ENCODE measurements at places on chromosomes 7 and 10. TPM values are rescaled to one million over a fixed set of nuclear protein-coding genes. Genes with fewer than 3 reads are reported as not detected.

Gene BUB3
- 265 TPM for total RNA-seq

Gene SLC39A12
- not detected for total RNA-seq

DNA sequence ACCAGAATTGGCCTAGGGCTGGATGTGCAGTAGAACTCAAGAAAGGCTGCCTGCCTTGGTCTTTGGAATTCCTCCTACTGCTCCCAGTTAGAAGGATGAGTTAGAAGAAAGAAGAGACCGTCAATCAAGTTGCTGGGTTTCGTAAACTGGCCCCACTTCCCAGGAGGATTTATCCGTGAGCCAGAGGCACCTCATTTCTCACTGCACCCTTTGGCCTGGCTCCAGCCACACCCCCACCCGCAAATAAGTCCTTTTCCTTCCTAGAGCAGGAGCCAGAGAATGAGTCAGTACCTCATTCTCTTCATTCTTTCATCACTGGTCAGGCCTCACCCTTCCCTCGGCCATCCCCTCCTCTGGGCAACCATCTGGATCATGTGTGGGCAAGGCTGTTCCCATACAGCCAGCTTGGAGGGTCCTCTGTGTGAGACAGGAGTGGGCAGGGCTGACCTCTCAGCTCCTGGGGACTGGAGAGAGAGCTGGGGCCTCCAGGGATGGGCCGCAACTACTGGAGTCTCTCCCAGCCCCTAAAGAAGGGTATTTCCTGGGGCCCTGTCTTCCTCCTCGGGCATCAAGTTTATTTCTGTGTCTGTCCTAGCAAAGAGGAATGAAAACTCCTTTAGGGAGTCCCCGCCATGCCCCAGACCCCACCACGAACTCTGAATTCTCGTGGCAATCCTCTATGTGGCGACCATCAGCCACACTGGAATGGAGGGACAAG is 87.2 kb upstream of the DUSP5 start:
- no peak for DNase-seq

GRCh38 chr10:70892631-70893030 is 4.3 kb upstream of the PCBD1 start:
- no peak for DNase-seq

DNA sequence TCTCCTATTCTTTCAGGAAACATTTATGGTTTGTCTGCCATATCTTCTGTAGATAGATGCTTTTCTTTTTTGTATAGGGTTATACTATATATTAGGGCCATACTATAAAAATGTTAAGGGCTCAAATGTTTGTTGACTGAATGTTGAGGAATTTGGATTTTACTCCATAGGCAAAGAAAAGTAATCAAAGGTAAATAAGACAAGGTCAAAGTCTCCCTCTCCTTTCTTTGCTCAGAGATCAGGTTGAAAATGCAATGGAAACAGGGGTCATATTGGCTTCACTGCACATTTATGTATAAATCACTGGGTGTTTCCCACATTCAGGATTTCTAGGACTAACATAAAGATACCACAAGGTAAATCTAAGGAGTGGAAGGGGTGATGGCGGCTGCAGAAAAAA is 291.4 kb upstream of the FZD8 start:
- no peak for DNase-seq

DNA sequence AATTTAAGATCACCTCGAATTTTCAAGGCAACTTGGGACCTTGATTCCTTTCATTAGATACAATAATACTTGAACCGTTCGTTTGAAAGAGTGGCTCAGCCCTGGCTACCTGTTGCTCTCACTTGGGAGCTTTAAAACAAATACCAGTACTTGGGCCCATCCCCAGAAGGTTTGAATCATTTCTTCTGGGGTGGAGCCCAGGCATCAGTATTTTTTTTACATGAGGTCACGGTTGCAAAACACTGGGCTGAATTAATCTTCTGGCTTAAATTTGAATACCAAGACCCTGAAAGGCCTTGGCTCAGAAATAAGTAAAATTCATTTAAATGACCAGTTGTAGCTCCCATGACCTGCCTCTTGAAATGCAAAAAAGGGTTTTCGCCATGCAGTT is 214.9 kb downstream of the CREB5 start:
- DNase-seq, result no peak

GRCh38 chr7:3979611-3980299 is 678.7 kb downstream of the SDK1 start:
- no peak for DNase-seq

- peak; percentile 49 for DNase-seq
These were observed 19.9 kb upstream of the HSPB1 start for GRCh38 chr7:76282344-76283253.

GRCh38 chr7:87027900-87028299 is 31.6 kb downstream of the ELAPOR2 start:
- DNase-seq, result no peak

GRCh38 chr7:151806952-151807775 is 69.8 kb downstream of the PRKAG2 start:
- no peak for DNase-seq

- DNase-seq, result no peak
These were observed 37.1 kb downstream of the FAM53B start for GRCh38 chr10:124707144-124707467.

- no peak for DNase-seq
These were observed 80.2 kb downstream of the RNF216 start for GRCh38 chr7:5701085-5701914.

DNA sequence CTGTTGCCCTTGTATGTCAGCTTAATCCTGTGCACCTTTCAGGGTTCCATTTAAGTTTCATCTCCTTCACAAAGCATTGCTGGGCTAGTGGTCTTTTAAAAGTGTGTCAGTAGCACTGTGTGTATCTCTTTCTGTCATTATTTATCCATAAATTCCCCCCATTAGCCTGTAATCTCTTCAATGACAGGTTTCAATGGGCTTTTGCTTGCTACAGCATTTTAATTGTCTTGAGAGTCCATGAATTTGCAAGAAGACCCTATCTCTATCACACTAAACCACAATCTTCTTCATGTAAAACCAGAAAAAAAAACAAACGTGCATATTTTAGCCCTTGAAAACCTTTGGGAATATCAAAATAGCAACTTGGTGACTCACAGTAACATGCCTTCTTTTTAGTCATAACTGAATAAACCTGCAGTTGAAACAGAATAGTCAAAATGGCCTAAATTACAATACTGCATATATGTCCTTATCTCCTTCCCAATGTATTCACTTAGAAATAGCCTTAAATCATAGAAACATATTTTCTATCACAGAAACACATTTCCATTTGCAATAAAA is 118.6 kb downstream of the PON1 start:
- no peak for DNase-seq

GRCh38 chr10:111600772-111601171 is 523.9 kb downstream of the ADRA2A start:
- DNase-seq, result no peak

DNA sequence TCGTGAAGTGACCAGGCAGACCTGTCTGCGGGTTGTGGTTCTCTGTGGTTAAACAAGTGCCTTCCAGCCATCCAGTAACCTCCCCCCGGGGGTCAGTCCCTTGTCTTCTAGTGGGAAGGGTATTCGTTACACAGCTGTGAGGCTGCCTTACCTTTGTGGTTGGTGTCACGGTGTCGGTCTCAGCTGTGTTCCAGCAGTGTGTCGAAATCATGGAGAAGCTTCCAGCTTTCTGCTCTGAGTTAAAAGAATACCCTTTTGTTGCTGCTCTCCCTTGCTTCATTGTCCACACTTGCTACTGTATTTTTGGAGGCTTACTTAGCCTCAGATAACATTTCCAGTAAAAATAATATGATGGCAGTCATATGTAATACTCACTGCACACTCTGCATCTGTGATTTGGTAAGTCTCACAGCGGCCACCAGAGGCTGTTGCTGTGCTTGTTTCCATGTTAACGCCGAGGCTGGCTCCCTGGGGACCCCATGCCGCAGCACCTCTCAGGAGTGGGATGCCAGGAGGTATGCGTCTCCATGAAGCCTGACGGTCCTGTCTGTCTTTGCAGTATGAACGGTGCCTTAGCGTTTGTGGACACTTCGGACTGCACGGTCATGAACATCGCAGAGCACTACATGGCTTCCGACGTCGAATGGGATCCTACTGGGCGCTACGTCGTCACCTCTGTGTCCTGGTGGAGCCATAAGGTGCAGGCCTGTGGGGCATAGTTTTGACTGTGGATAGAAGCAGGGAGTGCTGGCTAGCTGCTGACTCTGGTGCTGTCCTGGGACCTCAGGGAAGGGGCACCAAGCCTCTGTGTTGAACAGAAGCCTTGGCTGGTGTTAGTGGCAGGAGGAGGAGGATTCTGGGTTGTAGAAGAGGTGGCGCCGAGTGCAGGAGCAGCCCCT is 20.5 kb downstream of the EIF3B start:
- DNase-seq, result no peak

DNA sequence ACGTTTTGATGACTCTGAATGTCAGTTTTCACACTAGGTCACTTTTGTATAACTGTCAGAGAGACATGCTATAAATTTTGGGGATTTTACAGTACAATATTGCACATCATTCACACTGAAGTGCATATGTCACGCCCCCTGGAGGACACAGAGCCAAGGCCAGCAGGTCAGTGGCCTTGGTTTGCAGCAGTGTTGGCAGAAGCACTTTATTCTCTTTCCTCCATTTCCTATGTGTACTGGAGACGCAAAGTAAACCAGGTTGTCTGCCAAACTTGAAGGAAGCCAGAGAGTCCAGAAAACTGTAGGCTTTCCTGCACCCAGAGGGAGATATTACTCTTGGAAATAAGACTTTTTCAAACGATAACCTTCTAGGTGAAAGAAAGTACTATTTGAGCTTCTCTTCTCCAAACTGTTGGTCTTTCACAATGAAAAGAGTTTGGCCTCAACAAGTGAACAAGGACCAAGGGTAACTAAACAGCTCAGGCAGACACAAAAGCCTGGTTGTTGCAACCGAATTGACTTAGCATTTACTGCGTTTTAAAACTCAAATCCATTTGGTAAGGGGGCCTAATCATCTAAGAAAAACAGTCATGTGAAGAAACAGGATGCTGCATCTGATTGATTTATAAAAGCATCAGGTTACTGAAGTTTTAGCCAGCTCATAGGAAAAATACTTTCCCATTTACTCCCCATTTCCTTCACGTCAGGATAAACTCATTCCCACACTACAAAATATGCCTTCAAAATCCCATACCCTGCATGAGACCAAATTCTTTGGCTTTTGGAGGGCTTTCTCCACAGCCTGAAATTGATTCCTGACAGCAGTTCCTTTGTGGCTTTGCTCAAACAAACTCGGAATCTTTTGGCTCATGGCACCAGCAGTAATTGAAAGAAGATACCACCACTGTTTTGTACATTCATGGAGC is 83.0 kb upstream of the SEC61G start:
- DNase-seq, result no peak

Gene IQUB
- not detected for total RNA-seq

Gene GNG11
- not detected for total RNA-seq

DNA sequence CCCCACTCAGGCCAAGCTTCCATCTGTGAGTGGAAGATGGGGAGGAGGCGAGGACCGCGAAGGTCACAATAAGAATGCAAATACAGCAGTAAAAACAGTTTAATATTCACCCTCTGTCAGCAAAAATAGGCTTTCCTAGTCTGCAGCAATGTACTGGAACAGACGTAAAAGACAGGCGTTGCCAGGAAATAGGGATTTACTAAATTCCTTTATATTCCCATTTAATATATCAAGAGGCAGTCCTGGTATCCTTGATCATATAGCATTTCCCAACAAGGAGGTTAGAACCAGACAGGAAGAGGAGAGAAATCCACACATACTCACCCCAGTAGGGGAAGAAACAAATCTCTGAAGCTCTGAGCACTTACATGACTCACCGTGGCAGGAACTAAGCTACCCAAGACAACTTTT is 1054.9 kb upstream of the C7orf33 start:
- no peak for DNase-seq

DNA sequence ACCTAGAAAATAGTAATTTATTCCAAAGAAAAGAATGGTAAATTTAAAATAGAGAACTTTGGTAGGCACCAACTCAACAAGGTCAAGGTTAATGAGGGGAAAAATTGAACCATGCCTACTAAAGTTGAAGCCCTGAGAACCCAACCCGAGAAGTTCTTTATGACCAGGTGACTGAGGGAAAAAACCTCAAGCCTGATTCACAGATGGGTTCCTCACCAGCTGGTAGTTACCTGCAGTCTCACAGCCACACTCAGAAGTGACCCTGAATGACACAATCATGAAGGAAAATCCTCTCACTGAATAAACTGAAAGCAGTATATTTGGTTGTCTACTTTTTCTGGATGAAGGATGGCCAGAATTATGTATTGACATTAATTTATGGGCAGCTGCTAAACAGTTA is 7.0 kb downstream of the C10orf67 start:
- DNase-seq, result no peak

Gene PTF1A
- total RNA-seq, result not detected

- no peak for DNase-seq
These were observed 11.2 kb upstream of the ARPC1A start for GRCh38 chr7:99314504-99314903.

DNA sequence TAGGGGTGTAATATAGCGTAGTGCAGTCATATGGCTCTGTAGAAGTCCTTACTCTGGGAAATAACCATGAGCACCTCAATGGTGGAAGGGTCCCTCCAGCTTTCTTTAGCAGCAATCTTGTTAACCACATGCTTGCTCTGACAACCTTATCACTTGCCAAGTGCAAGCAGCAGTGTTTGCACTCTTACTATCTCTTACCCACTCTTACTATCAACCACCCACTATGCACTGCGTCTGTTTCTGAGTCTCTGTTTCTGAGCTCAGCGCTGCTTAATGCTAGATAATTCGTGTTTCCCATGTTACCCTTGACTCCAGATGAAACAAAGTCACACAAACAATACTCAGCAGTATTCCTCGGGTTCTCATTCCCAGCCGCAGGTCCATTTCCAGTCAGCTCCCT is 433.7 kb upstream of the PFKP start:
- DNase-seq, result no peak

GRCh38 chr10:80203835-80204676 is 1.3 kb downstream of the ANXA11 start:
- DNase-seq, result no peak

DNA sequence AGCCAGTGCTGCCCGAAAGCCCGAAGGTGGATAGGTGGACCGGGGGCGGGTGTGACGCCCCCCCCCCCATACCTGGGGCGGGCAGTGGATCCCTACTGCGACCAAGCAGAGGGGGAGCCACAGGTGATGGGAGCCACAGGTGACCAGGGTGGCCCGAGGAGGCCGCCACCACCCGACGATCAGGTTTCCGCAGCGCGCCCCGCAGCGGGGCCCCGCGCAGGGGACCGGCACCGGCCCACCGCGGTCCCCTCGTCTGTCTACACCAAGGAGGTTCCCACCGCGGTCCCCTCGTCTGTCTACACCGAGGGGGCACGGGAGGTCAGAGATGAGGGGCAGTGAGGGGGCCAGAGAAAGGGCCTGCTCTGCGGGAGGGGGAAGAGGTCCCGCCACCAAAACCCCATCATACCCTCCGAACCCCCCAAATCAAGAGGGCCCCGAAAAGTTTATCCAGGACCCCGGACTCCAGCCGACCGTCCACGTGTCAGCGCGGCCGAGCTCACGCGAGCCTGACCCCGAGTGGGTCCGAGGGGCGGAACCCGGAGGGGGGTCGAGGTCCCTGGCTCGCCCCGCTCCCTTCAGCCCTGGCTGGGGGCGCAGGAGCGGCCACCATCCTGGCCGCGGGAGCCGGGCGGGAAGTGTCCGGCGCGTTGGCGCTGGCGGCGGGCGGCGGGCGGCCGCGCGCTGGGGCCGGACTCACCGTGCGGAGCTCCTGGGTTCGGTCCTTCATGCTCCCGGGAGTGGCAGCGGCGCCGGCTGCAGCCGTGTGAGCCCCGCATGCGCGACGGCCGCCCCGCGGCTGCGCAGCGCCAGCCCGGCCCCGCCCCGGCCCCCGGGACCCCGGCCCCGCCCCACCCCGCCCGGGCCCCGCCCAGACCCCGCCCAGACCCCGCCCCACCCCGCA is at the start of gene STX1A:
TSS of gene STX1A (minus strand) at position 765 of the 901 bp plus-strand sequence. CDS start at position 727, 38 bp downstream.
- DNase-seq, result peak; percentile 85
